ENCODE measurements at places on chromosomes 4 and X.

DNA sequence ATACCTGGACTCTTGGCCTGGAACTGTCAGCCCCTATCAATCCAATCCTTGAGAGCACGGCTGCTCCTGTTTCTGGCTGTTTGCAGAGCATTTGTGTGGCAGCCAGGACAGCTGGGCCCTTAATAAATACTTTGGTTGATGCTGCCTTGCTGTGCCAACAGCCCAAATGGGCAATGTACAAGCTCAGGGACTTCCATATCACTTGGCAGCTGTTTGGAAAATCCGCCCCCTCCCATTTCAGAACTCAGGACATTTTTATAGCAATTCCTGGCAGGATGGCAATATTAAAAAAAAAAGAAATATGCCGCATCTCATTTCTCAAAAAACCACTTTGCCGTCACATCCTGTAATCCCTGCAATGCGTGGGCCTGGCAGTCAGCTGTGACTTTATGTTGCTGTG is 218.9 kb downstream of the HS3ST1 start:
- DNase-seq = no peak
- H3K27me3 ChIP-seq = no peaks in the 10 kb centered on the region
- H3K36me3 ChIP-seq = no peaks in the 10 kb centered on the region
- H3K27ac ChIP-seq = no peak overlapping the region

- DNase-seq = no peak
- H3K27me3 ChIP-seq = no peaks in the 10 kb centered on the region
- no peaks in the 10 kb centered on the region for H3K36me3 ChIP-seq
- no peak overlapping the region for H3K4me3 ChIP-seq
- H3K27ac ChIP-seq = no peak overlapping the region
- no peaks in the 10 kb centered on the region for H3K4me1 ChIP-seq
Observed at GRCh38 chrX:102883491-102883890, 53.6 kb upstream of the RAB40AL start.

DNA sequence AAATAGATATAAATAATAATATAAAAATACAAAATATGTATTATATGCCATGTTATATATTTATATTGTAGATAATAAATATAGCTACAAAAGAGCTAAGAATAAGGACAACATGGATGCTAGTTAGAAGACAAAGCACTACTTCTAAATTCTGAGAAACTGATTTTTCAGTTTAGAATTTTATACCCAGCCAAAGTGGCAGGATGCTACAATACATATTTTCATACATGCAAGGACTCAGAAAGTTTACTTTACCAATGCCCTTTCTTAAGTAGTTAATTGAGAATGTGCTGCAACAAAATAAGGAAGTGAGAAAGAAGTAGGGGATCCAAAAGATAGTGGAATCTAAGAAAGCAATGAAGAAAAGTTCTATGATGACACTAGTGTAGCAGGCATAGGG is 64.5 kb downstream of the PDE5A start:
- H3K4me3 ChIP-seq = no peak overlapping the region
- no peaks in the 10 kb centered on the region for H3K27me3 ChIP-seq
- H3K27ac ChIP-seq = no peak overlapping the region

GRCh38 chr4:124936427-124936826 is 223.9 kb upstream of the ANKRD50 start:
- no peak overlapping the region for H3K4me3 ChIP-seq
- DNase-seq = no peak
- H3K4me1 ChIP-seq = no peaks in the 10 kb centered on the region
- peak overlapping the region; percentile 25 for H3K27ac ChIP-seq
